ENCODE measurements at places on chromosomes 11 and 22.

DNA sequence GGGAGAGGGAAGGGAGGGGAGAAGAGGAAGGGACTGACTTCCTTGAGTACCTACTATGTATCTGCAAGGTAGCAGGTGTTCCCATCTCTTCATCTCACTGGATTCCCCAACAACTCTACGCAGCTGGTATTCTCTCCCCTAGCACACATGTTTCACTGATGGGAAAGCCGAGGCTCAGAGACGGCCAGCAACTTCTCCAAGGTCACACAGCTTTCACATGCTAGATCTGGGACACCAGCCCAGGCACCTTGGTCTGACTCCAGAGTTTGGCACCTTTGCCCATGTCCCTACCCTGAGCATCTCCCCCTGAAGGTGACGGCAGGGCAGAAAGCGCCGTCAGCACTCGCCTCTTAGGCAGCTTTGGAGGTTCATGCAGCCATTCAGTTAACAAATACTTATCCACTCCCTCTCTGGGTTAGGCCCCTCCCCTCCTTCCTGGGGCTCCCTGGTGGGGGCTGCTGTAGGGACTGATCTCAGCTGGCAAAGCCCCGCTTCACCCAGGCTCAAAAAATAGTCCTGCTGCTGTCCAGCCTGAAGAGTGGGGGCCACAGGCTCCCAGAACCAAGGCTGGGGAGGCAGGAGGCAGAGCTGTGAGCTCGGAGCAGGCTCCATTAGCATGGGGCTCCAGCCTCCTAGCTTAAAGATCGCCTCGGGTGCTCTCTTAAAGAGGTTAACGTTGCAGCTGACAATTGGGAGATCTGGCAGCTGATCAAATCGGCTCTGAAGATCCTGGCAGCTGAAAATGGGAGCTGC lies 79.4 kb downstream of the IGLL1 start:
- DNase-seq = no peak

- DNase-seq = no peak
Observed at GRCh38 chr11:43547889-43548381, 132.6 kb upstream of the HSD17B12 start.

DNA sequence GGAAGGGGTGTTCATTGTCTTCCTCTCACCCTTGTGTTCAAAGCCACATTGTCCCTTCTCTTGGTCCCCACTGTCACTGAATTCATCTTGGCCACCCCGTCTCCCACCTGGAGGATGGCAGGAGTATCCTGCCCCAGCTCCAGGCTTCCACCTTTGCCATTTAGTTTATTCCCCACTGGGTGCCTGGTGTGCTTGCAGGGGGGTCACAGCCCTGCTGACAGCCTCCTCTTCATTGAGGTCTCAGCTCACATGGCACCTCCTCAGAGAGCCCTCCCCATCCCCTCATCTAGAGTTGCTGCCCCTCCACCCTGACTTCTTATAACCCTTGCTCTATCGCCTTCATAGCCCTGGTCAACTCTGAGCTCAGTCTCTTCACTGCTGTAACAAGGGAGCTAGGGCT lies 36.6 kb downstream of the KIAA1671 start:
- DNase-seq = no peak

DNA sequence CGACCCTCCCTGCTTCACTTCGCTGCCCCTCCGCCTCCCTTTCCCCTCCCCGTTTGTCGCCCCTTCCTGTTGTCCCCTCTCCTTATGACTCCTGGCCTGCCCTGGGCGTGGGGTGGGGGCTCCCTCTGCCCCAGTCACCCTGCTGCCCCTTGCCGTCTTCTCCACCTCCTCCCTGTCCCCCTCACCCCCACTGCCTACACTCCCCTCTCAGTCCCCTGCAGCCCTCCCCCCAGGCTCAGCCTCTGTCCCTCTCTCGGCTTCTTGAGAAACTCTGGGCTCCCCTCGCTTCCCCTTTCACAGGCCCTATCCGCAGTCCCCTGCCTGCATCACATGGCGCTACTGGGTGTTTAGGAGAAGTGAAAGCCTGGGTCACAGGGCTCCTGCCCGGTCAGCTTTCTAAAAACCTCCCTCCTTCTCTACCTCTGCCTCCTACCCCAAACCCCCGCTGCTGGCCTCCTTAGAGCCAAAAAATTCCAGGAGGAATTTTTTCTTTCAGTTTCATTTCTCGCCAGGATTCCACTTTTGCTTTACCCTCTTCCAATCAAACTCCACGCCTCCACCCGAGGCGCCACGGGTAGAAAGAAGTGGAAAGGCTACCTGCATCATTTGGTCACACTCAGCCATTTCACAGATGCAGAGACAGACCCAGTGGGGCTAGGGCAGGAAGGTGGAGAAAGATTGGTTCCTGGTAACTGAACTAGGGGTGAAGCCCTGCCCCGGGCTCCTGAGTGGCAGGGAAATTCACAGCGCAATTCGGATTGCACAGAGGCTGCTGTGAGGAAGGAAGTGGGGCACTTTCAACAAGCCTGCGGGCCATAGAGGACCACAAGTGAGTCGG lies at the start of gene SLC15A3:
TSS of gene SLC15A3 (minus strand) at position 273 of the 838 bp plus-strand sequence. CDS start 625 bp downstream, outside the sequence.
- peak; percentile 12 for DNase-seq

DNA sequence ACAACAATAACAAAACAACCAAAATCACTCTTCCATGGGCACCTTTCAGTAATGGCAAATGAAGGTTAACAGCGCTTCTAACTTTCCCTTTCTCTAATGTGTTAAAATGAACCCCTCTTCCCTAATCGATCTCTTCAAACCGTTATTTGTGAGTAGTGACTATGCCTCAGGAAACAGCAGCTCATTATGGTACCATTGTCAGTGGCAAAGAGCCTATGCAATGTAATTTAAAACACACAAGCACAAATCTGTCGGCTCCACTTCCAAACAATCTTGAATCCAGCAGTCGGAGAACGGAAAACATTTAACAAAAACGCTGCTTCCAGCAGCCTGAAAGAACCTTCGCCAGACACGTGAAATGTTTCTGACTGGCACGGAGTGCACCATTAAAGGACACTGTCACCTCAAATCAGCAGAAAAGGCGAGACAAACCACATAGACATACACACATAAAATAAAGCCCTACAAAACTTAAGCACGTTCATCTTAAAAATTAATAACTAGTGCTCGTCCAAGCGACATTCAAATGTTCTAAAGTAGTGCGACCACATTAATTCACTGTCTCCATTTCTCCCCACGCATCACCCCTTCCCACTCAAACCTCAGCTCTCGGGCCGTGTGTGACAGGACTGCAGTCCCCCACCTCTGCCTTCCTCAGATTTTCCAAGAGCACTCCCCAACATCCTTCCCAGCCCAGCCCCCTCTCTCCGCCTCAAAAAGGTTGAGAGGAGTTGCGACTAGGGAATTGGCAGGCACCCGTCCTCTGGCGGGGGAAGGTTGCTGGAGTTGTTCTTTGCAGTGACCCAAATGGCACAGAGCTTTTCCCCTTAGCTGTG lies 748 bp downstream of the RAB30 start:
- peak; percentile 44 for DNase-seq

- DNase-seq = no peak
Observed at GRCh38 chr11:70734379-70734778, 336.1 kb downstream of the CTTN start.

- no peak for DNase-seq
Observed at GRCh38 chr11:62237499-62237898, 4.5 kb upstream of the SCGB1D2 start.

GRCh38 chr22:24129263-24129651 lies 52.0 kb upstream of the SUSD2 start:
- DNase-seq = no peak

GRCh38 chr11:101618709-101619108 lies 34.9 kb upstream of the TRPC6 start:
- no peak for DNase-seq

DNA sequence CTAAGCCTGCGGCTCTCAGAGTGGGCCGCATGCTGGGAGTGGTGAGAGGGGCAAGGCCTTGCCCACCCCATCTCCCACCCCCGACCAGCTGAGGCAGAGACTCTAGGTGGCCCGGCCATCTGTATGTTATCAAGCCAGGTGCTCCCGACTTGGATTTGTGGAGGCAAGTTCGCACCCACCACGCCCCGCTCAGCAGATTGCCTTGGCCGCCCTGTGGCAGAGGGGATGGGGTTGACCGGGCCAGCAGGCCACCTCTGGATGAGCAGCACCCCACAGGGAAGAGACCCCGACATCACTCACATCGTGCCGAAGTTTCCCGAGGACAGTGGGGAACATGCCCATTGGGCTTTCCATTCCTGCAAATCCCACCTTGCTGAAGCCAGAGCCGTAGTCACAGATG lies 40.8 kb downstream of the DHCR7 start:
- DNase-seq = no peak

DNA sequence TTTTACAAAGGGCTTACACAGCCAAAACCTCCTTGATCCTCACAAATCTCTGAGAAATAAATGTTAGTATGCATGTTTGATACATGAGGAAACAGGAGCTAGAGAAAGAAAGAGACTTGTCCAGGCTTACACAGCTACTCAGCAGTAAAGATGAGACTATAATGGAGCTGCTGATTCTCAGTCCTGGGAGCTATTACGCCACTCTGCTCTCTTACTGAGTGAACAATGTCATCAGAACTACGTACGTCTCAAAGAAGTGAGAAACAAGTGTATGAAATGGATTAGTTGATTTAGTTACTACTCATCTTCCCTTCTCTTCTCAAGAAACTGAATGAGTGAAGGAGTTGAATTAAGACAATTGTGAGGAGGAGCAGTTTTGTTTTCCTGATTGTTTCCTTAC lies 12.3 kb downstream of the MS4A6E start:
- no peak for DNase-seq

GRCh38 chr11:115684699-115685098 lies 180.5 kb upstream of the CADM1 start:
- no peak for DNase-seq

All from T-helper 2 cell treated with Interferon-gamma antibody and Interleukin-4, amounts not matched to agents 5 μg/mL and 100 μg/mL, for 36 hours (primary cell).